ENCODE measurements at places on chromosomes 1 and 21. TPM values are rescaled to one million over a fixed set of nuclear protein-coding genes. Genes with fewer than 3 reads are reported as not detected.

Gene BTBD19
- 7.4 TPM for total RNA-seq

DNA sequence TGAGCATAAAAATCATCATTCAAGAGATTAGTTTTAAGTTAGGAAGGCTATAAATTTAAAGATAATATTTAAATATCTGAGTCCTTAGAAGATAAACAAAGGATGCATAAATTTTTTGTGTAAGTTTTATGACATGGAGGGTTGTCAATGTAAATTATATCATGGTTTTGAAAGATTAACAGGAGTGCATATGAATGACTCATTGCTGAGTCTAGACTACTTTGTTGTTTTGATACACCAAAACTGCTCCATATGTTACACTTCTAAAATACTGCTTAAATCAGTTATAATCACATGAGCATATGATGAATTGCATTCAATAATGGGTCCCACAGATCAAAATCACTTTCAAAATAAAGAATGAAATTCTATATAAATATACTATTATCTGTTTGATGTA is 312.5 kb downstream of the KCNT2 start:
- DNase-seq = no peak

DNA sequence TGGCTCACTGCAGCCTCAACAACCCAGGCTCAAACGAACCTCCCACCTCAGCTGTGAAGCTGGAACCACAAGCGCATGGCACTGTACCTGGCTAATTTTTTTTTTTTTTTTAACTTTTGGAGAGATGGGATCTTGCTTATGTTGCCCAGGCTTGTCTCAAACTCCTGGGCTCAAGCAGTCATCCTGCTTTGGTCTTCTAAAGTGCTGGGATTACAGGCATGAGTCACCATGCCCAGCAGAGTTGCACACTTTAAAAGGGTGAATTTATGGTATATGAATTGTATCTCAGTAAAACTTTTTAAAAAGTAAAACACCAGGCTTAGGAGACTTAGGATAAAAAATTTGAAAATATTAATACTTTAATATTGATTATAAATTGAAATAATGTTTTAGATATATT is 99.1 kb downstream of the CLEC20A start:
- no peak for DNase-seq

DNA sequence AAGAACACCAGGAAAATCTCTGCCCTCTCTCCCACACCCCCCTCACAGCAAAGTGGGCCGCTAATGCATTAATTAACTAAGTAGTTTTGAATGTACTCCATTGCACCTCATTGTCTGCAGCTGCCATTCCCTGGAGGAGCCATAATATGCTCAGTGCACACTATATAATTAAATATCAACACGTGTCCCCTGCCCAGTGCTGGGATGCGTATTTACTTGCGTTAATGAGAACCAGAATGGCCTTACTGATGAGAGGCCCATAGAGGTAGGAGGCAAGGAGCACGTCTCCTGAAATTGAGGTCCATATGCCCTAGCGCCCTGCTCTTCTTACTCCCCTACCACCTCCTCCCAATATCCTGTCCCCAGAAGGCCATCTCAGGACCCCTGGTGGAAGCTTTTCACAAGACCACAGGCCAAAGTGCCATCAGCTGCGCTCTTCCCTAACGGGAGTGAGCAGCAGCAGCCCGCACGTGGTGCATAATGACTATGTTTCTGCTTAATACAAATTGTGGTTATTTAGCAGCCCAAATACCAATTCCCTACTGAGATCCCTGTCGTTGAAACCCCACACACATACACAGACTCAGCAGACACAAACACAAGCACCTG is 76.8 kb downstream of the PLXNA2 start:
- DNase-seq = no peak

DNA sequence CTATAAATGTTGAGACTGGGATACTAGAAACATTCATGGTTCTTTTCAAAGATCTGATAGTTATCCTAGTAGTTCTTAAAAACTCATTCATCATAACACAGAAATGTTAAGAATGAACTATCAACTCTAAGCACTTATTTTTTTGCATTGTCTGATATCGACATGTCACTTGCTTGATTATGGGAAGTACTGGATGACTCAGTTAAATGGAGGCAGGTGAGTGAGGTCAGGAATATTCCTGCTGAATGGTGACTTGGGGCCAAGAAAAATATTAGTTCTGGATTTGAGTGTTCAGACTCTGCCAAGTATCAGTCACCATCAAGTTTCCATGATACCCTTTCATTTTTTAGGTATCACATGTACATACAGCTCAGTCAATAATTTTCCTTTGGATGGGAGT is 63.6 kb downstream of the NEK7 start:
- DNase-seq = no peak

- no peak for DNase-seq
Observed at GRCh38 chr1:163013826-163014600, 55.1 kb upstream of the RGS4 start.

- DNase-seq = no peak
Observed at GRCh38 chr1:150626150-150626549, 3.3 kb downstream of the ENSA start.

Gene NBPF20
- total RNA-seq = 5.9 TPM

DNA sequence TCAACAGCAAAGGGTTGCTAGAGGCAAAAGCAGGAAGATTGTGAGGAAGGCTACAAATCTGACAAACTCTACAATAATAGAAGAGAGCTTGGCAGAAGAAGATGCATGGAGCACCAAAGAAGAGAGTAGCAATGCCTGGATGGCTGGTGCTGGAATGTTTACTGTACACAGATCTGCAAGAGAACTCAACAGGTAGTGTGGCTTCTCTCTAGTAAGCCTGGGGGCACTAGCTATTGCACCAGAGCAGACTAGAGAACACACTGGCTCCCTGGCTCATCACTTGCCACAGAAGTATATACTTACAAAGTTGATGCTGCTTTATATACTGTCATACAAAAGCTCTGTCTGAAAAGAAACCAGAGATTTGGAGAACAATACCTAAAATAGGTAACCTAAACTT is 475.0 kb upstream of the NCAM2 start:
- no peak for DNase-seq

DNA sequence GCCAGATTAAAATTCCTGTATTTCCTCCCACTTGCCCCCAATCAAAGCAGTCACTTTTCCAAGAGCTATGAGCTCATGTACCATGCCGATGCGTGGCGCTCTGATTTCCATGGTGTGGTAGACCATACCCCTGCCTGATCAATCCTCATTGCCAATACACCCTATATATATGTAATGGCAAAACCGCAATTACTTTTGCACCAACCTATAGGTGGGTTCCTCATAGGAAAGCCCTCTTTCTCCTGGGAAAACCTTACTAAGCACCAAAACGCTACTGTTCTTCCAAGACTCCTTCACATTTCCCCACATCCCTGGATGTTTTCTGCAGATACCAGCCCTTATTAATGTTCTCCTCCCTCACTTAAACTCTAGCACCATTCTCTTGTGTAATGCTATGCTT is 11.0 kb downstream of the KCNJ6 start:
- no peak for DNase-seq

Gene PGLYRP3
- not detected for total RNA-seq

Gene NBPF19
- total RNA-seq = 44.5 TPM

Gene FCRL6
- total RNA-seq = not detected

- no peak for DNase-seq
Observed at GRCh38 chr1:207909687-207910086, 1.2 kb downstream of the CD34 start.

DNA sequence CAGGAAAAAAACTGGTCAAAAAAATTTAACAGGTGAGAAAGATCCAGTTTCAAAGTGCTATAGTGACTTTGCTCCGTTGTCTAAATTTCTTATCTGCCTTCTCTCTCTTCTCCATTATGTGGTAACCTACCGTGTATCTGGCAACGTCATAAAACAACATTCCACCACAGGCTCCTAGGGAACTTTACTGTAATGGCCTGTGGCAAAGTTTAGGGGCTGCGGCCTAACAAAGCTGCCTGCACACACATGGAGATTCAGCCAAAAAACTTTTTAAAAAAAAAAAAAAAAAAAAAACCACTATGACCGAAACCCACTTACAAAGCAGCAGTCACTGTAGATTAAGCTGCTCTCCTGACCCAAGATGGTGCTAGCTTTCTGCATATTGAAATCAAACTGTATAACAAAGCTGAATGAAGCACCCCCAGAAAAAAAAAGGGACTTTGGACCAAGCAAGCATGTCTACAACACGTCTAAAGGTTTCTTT is 202.6 kb downstream of the SLC45A1 start:
- no peak for DNase-seq

Gene LORICRIN
- not detected for total RNA-seq

DNA sequence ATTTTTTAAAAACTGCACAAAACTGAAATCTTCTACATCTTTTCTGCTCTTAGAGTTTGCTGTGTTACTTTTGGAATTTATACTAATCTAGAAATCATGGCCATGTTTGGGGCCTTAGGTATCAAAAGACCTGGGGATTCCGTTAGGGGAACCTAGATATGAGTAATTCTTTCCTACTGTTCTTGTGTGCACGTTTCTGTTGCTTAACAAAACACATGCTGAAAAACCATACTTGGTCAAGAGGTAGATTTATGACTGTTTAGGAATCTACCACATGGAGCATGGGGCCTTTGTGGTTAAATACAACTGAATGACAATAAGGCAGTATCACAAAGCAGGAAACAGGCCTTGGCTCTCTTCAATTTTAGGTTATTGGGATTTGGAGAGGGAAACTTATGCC is 291.9 kb upstream of the USP25 start:
- no peak for DNase-seq

DNA sequence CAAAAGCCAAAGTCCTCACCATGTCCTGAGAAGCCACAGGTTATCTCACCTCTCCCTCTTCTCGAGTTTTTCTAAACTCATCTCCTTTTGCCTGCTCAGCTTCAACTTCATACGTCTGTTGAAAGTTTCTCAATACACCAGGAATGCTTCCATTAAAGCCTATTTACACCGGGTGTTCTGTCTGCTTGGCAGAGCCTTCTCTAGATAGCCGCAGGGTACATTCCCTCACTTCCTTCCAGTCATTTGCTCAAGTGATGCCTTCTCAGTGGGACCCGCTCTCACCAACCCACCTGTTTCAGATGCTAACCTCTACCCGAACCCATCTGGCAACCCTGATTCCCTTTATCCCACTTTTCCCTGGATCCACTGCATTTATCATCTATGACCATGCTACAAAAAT is 257.0 kb upstream of the ADGRL2 start:
- no peak for DNase-seq

Gene HPCAL4
- total RNA-seq = not detected

DNA sequence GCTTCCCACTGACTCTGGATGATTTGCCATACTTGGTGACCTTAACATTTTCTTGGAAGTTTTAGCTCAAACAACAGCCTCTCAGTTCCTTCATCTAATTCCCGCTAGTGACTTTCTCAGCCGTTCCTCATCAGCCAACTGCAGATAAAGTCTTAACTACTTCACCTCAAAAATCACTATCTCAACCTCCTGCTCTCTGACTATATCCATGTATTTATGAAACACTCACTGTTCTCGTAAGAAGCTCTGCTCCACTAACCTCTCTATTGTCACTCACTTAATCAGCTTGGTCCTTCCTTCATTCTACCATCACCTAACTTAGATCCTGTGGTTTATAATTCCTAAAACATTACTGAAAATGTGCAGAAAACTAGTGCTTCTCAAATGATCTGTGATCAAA is 1551.6 kb downstream of the MRPL39 start:
- no peak for DNase-seq

DNA sequence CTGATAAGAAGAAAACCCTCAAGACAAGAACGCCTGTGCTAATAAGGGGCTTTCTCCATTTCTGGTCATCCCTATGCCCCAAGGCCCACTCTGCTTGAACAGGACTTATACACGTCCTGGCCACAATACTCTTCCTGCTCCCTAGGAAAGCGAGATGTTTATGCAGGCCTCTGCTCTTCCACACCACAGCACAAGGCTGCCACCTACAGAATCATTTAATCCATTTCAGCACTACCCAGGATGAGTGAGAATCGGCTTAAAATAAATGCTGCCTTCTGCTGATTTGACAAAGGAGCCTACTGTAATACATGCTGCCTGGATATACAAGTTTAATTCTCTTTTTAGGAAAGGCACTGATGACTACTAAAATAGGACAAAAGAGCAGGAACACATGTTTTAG is 29.4 kb downstream of the FRRS1 start:
- DNase-seq = peak; percentile 28

Gene SPATA21
- 0.27 TPM for total RNA-seq

GRCh38 chr1:205243350-205244191 is 15.8 kb downstream of the TMCC2 start:
- DNase-seq = no peak

DNA sequence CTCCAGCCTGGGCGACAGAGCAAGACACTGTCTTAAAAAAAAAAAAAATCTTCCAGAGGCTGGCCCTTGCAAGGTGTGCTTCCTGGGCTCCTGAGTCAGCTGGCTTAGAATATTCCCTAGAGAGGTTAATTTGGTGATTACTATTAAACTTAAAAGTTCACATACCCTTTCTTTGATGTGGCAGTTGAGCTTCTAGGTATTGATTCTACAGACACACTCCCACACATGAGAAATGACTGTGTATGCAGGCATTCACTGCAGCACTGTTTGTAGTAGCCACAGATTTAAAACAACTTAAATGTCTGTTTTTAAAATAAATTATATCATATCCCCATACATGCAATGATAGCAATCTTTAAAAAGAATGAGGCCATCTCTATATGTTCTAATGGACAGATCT is 93.4 kb downstream of the GDAP2 start:
- no peak for DNase-seq

Gene RCC2
- total RNA-seq = 11.8 TPM

GRCh38 chr21:45571641-45572040 is 29.4 kb upstream of the SLC19A1 start:
- no peak for DNase-seq

Gene CDC42BPA
- 32.9 TPM for total RNA-seq

Gene CFH
- 20.5 TPM for total RNA-seq

Gene HIVEP3
- total RNA-seq = 3.5 TPM

DNA sequence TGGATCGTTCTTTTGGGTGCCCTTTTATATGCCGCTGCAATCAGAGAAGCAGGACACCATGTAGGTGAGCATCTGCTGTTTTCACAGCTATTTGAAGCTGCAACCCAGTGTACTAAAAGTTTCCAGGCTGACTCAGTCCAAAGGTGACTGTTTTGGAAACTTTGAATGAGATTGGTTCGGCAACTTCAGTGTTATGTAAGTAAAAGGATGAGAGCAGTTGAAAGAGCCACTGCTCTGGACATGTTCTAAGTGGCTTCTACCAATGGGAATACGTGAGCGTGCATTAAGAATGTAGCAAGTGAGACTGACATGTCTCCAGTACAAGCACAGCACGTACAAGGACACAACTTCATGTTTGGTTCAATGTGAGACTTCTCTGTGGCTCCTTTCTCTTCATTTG is 55.6 kb downstream of the DDR2 start:
- no peak for DNase-seq

Data from uterus (tissue), 4 donors.